Activated T-cell treated with anti-CD3 and anti-CD28 coated beads for 1 hour (primary cell): ENCODE measurements at places on chromosomes 13 and 19.

GRCh38 chr19:20662421-20663105 lies 1.2 kb upstream of the ZNF626 start:
- DNase-seq = no peak

DNA sequence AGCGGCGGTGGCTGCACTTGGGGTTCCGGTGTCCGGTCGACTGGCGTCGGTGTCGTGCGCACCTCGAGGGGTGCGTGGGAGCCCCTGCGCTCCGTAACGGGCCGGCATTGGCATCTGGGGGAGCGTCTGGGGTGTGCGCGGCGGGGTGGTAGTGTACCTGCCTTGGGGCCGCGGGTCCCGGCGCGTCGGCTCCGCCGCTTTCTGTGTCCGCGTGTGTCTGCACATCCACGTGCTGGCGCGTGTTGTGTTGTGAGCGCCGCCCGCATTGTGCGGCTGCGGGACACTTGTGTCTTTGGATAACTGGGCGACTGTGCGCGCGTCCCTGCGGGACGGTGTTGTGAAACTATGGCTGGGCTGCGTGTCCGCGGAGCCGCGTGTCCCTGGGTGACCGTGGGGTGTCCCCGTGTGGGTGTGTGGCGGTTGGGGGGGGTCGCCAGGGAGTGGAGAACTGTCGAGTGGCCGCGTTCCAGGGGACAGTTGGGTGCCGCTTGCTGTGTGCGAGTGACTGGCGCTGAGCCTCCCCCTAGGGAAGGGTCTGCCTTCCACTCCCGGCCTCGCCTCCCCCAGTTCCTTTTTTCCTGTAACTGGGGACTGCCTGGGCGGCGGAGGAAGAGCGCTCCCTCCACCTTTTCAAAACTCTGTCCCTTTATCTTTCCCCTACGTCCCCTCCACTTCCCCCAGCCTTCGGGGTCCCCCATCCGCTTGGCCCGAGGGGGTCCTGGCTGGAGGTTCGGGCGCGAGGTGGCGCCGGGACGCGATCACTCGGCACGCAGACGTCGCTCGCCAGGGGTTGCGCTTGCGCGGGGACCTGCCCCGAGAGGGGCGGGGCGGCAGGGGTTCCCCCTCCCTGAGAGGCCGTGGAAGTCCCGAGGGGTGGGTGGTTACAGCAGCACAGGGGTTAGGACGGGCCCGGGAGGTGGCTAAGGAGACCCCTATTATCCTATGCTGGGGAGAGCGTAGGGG lies 5.7 kb upstream of the NFIC start:
- peak; percentile 70 for DNase-seq

GRCh38 chr13:62635161-62635560 lies 1219.5 kb upstream of the PCDH20 start:
- DNase-seq = no peak

GRCh38 chr13:32976912-32977311 lies 39.3 kb upstream of the KL start:
- no peak for DNase-seq

GRCh38 chr13:33235564-33235963 lies 50.0 kb downstream of the STARD13 start:
- DNase-seq = no peak

DNA sequence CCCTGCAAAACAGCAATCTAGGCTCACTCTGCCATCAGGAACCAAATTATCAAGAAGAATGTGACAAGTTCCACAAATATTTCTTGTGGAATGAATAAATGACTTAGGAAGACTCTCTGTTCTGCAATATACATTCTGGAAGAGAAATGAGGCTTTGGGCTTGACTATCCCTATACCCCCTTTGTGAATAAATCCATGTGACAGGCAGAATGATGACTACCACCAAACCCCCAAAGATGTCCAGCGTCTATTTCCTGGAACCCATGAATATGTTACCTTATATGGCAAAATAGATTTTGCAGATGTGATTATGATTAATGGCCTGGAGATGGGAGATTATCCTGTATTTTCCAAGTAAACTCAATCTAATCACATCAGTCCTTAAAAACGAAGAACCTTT lies 139.3 kb downstream of the ENOX1 start:
- DNase-seq = no peak

DNA sequence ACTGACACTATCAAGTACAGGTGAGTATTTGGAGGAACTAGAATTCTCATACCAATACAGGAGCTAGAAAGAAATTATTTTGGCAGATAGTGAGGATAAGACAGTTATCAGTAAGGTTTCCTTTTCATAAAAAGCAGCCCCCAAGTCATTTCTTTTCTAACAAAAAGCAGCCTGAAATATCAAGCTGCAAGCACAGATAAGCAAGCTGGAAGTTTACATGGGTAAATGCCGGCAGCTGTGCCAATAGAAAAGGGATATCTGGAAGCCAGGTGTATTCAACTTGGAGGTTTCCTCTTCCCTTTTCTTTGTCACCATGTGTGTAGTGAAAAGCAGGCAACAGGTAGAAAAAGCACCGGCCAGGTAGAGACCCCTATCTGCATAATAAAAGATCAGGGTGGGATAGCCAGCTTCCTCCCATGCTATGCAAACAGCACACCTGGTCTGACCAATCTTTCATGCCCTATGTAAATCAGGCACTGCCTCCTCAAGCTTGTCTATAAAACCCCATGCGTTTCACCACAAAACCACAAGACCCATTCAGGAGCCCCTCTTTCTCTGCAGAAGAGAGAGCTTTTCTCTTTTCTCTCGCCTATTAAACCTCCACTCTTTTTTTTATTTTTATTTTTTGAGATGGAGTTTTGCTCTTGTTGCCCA lies 22.9 kb downstream of the CYP4F2 start:
- DNase-seq = no peak

- DNase-seq = no peak
These were observed 20.3 kb upstream of the GAS6 start for GRCh38 chr13:113883921-113884804.

GRCh38 chr13:71417205-71417604 lies 449.8 kb downstream of the DACH1 start:
- DNase-seq = no peak

DNA sequence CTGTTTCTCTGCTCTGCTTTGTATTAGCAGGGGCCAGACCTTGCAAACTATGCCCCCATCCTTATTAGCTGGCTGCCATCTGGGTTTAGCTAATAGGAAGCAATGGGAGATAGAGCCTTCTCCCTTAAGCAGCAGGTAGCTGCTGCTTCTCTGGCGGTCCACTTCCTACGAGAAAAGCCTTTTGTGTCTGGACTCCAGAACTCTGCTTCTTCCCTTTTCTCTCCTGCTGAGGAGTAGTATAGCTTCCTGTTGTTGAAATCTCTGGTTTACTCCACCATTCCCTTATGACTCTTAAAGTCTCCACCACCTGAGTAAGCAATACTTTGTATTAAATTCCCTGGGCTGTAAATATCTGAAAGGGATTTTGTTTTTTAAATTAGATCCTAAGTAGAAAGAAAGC lies 147.1 kb downstream of the DNAJC15 start:
- no peak for DNase-seq

DNA sequence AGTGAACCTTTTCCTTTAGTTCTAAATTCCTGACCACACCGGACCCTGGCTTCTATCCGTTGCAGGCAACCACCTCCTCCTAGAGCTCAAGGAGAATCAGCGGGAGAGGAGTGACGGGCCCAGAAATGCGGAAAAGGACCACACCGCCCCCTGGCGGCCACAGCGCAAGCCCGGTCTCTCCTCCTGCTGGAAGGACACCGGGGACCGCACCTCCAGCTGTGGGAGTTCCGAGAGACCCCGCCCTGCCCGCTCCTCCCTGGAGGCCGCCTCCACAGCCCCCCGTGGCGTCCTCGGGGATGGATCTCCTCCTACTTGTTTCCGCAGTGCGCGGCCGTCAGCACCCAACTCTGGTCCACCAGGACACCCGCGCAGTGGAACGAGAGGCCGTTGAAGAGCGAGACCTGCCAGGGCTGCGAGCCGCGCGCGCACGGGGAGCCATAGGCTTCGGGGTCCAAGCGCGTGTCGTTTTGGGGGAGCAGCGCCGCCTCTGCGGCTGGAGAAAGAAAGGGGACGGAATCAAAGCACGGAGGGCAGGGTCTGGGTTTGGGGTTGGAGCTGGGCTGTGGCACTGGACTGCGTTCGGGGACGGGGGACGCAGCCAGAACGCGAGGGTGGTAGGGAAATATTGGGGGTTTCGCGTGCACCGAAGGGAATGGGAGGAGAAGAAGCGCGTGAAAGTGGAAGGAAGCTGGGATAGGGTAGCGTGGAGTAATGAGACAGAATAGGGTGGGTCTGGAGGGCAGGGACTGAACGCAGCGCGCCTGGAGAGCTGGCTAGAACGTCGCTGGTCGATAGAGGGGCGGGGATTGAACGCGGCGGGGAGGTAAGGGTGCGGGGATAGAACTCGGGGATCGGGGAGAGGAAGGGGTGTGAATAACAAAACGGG lies 2.5 kb downstream of the KLK10 start:
- peak; percentile 54 for DNase-seq

DNA sequence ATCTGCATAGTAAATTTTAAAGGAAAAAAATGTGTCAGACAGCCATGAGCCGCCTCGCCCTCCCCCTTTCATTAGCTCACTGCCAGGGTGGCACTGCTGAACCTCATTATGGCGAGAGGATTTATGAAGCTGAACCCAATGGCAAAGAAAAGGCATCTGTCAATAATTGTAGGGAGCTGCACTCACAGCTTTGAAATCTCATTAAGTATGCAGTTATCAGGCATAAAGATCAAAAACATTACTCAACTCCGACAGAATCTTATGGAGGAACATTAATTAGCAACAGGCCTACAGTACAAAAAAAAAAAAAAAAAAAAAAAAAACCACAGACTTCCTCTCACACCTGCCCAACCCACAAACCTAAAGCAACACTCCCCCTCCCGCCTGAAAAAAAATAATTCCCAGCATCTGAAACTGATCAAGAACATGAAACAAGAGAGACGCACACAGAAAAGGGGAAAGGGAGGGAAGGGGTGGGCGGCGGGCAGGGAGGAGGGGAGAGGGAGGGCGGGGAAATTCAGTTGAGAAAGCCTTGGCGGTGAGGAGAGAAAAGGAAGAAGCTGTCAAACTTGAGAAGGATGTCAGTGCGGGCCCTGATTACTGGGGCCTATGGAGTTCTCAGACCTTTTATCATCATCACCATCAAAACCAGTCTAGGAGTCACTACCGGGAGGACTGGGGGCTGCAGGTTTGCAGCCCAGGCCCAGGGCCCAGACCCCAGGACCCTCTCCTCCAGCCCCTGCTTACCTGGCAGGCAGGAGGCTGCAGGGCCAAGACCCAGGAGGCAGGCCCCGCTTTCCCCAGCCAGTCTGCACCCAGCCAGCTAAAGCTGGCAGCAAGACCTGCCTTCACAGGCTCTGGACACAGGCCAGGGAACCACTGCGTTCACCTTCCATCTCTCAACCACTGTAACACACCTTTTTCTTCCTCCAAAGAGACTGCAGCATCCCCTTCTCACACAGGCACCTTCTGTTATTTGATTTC lies 8.9 kb downstream of the TSHZ3 start:
- no peak for DNase-seq

GRCh38 chr19:44871809-44872208 lies 19.2 kb upstream of the TOMM40 start:
- DNase-seq = no peak

GRCh38 chr13:51935326-51936171 lies 73.8 kb downstream of the CCDC70 start:
- no peak for DNase-seq

DNA sequence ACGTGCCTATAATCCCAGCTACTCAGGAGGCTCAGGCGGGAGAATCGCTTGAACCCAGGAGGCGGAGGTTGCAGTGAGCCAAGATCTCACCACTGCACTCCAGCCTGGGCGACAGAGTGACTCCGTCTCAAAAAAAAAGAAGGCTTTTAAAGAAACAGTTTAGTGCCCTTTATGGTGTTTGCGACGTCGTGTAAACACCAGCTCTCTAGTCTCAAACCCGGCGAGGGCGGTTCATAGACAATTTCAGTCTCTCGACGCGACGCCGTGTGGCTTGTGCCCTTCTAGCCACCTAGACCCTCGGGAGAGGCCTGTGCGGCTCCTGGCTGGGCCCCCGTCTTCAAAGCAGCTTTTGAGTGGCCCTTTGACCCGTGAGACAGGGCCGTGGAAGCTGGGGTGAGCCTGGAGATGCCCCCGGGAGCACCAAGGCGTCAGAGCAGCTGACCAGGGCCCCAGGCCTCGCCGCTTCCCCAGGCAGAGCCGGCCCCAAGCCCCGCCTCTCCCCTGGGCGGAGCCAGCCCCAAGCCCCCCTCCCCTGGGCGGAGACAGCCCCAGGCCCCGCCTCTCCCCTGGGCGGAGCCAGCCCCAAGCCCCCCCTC lies 5.0 kb upstream of the MADCAM1 start:
- no peak for DNase-seq

GRCh38 chr19:19149435-19149834 lies 11.2 kb upstream of the TMEM161A start:
- DNase-seq = no peak

DNA sequence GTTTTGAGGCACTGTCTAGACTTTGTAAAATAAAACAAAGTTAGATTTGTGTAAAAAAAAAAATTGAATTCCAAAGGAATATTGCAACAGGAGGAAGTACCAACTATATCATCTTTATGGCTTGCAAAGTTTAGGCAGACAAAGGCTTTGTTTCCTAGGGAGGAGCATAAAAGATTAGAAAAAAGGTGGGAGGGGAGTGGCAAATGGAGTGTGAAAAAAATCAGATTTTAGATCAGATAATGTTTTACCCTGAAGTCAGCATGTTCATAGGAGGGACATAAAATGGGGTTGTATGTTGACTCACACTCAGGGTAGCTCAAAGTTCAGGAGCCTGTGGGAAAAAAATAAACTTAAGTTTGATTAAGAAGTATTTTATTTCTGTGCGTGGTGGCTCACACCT lies 3.7 kb downstream of the ZNF85 start:
- DNase-seq = no peak

GRCh38 chr19:14072535-14073260 lies at the start of gene MISP3:
Gene MISP3 (plus strand): TSS chr19:14072786. CDS start chr19:14073310, 524 bp downstream.
- DNase-seq = no peak

DNA sequence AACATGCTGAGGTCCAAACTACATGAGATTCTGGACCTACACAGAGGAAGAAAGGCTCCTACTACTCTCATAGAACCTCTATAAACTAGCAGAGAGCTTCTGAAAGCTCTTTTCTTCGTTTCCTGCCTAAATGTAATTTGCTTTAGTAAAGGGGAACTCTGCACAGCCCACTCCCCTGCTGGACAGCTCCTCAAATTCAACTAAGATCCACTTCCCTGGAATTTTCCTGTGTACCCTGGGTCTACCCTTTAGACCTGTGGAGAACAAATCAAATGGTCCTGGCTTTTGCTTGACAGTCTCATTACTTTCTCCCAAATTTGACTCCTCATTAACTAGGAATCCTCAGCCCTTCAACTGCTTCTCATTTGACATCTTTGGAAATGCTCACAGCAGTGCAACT lies 3.5 kb upstream of the DCLK1 start:
- DNase-seq = no peak

DNA sequence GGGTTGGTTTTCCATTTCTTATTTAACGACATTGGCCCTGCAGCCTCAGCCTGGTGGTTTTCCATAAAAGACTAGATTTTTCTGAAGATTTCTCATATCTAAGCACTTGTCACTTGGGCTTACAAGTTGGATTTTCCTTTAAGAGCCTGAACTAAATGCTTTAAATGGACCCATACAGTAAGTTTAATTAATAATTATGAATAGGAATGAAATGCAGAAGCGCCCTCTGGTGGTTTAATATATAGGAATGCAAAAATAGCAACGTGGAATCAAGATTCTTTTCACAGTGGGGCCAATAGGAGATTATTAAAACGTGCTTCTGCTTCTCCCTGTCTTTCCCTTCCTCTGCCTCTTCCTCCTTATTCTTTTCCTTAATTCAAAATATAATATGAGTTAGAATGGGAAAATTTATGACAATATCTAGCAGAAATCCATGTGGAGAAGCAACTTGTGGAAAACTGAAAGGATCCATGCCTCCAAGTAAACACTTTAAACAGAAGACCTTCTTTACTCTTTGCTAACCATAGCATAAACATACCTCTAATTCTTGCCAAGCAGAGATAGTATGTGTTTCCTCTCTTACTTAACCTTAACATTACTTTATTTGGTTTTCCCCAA lies 324.0 kb downstream of the GPC5 start:
- DNase-seq = no peak
